ENCODE measurements at places on chromosomes 1 and 21.

GRCh38 chr1:52669696-52670095, 28.5 kb downstream of the COA7 start:
- no peak for DNase-seq

- DNase-seq, result no peak
These were observed 1.2 kb upstream of the SLC37A1 start for GRCh38 chr21:42512346-42513034.

DNA sequence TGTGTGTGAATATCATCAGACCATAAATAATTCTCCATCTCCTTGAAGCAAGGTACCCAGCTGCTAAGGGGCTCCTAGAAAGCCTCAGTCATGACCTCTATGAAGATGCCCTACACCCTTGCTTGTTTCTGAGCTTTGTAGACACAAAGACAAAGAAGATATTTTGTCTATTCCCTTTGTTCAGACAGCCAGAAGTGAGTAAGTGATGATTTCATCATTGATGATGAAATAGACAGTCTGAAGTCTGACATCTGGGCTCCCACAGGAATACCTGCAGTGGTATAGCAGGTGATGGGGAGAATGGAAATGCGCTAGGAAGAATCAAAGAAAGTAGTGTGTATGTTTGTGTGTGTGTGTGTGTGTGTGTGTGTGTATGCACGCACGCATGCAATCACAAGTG, 82.2 kb upstream of the DPT start:
- DNase-seq, result no peak

GRCh38 chr1:22320587-22321344, 130.9 kb upstream of the ZBTB40 start:
- no peak for DNase-seq

GRCh38 chr21:32383812-32384211, 9.0 kb downstream of the URB1 start:
- no peak for DNase-seq

DNA sequence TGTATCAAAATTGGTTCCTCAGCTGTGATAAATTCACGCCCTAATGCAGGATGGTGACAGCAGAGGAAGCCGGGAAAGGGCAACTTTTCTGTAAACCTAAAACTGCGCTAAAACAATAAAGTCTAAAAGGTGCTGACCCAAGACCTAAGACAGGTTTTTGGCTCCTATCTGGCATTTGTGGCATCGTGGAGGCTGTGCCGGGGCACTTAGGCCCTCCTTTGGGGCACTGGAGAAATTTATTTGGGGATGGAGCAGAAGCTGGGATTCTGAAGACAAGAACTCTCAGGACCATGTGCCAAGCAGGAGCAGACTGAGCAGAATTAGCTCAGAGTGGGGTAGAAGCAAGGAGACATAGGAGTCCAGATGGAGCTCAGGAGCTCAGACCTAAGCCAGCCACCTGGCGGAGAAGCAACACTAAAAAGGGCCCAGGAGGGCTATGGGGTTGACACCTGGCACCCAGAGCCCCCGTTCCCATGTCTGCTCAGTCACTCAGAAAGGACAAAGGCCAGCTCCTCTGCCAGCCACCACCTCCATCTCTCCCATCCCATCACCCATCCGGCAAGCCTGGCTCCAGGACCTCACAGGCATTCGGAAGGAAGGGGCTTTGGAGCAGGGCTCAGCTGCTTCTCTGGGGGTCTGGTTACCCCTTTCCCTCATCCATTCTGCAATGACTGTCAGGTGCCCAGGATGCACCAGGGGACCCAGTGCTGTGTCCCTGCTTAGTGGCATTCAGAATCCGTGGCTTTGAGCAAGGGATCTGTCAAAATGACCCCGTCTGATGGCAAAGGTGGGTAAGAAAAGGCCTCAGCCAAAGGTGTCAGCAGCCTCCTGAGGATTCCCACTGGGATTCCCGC, 347.7 kb downstream of the NPHP4 start:
- no peak for DNase-seq

GRCh38 chr1:197544130-197544529, 231.2 kb downstream of the DENND1B start:
- DNase-seq, result no peak

DNA sequence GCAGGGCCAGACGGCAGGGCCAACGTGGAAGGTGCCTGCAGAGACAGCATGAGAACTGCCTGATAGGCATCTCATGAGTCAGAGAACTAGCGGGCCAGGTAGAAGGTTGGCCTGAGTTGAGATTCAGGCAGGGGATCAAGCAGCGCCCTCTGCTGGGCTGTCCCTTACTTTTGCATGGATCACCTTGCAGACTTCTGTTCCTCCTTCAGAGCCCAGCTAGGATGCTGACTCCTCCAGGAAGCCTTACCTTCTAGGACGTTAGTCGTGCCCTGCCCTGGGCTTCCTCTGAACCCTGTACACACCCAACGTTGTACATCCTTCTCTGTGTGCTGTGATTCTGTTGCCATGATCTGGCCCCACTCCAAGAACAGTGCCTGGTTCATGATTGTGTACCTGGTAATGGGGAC, 231.3 kb upstream of the VAMP3 start:
- DNase-seq, result peak; percentile 27

DNA sequence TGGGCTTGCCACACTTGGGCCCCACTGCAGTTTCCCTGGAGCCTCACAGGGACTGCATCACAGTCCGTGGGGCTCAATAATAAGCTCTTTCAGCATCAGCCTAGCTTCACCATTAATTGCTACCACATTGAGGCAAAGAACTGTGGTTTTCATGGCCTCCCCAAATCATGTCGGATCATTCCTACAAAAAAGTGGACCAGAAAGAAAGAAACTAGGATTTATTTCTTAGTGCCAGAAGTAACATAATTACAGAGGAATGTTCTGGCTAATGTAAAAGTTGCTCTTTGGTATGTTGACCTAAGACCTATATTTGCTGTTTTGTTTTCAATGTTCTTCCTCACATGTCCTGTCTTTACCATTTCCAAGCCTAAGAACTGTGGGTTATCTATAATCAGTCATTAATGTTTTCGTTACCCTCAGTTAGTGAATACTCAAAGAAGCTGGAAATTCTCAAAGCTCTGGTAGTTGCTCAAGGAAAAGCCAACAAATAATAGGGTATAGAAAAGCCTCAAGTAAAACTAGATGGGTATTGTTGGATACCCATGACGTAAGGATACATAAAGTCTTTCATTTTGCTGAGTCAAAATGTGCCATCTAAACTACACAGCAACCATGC, 173.9 kb downstream of the LTN1 start:
- DNase-seq, result no peak

- no peak for DNase-seq
These were observed 90.0 kb downstream of the GPR88 start for GRCh38 chr1:100627936-100628335.

- DNase-seq, result no peak
These were observed 23.2 kb upstream of the PCBP3 start for GRCh38 chr21:45620201-45620923.

- peak; percentile 77 for DNase-seq
These were observed 41.0 kb downstream of the MYOM3 start for GRCh38 chr1:24070821-24071393.

DNA sequence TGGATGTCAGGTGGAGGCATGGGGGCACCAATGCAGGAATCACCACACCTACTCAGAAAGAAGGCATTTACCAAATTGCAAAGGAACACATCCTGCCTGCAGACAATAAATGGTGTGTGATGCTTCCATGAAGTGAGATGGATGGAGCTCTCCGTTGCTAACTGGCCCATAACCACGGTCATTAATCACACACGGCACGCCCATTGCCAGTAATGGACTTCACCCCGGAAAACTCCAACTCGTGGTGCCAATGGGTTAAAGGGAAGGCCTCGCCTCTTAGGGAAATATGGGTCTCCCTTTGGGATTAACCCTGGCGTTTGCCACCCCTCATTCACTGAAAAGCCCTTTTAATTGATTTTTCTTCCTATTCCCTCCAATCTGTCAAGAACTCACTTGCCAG, 443.1 kb upstream of the DAB1 start:
- no peak for DNase-seq

GRCh38 chr21:44880405-44881197, 7.1 kb upstream of the PTTG1IP start:
- peak; percentile 51 for DNase-seq

- peak; percentile 13 for DNase-seq
These were observed 13.1 kb downstream of the ZNF326 start for GRCh38 chr1:90007979-90008404.

DNA sequence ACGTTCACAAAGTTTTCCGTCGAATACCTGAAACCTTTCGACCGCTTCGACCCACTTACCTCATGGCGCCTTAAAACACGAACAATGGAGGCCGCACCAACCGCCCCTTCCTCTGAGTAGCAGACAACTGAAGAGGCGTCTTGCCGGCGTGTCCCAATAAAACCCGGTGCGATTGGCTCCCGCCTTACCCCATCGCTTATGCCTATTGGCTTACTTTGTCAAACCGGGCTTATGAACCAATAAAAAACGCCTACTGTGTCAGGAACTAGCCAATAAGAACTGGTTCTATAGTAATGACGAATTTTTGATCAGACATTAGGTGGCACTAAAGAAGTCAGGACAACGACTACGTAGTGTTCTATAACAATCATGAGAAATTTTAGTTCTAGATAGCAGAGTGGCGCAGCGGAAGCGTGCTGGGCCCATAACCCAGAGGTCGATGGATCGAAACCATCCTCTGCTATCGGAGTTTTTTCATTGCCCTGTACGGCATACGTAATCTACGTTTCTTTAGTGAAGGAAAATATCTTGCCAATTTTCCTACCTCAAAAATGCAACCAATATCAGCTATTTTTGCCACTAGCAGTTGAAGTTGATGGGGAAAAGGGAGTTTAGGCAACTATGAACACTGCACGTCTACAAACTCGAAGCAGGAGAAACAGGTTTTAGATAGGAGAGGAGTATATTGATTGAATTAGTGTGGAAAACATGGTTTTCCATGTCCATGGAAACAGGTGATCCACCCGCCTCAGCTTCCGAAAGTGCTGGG, at the start of gene ILF2:
Gene ILF2 (minus strand): TSS at position 135 of the 769 bp plus-strand sequence. CDS start 71 bp downstream, at position 64.
- DNase-seq, result peak; percentile 100

DNA sequence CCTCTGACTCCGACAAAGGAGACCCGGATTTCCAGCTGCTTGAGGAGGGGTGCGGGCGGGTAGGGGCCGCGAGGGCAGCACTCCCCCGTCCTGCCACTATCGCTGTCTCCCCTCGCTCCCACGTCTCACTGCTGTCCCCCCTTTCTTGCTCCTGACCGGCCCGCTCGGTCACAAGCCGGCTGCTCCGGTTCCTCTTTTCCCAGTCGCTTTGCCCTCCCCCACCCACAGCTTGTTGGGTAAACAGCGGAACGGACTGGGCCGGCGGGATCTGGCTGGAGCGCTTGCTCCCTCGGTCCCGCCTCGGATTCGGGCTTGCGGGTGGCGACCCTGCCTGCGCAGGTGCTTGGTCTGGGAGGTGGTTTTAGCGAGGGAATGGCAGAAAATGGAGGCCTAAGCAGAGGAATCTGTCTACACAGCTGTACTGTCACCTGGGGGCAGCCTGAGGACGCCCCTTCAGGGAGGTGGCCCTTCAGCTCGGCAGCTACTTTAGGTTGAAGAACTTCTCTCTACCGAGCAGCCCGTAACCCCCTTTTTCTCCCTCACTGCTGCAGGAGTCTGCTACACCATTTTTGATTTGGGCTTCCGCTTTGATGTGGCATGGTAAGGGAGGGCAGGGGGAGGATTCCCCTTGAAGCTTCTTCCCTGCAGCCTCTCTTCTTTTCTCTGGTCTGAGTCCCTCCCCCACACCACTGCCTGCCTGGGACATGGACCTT, 645 bp downstream of the ATP6V0B start:
- DNase-seq, result peak; percentile 37

- DNase-seq, result peak; percentile 69
These were observed 17.6 kb downstream of the FCRL4 start for GRCh38 chr1:157580179-157580827.

- DNase-seq, result no peak
These were observed 163.2 kb upstream of the CTTNBP2NL start for GRCh38 chr1:112232848-112233247.

GRCh38 chr1:15866721-15867201, 19.3 kb downstream of the SPEN start:
- DNase-seq, result no peak

- no peak for DNase-seq
These were observed 372.5 kb upstream of the C1orf174 start for GRCh38 chr1:4272568-4272967.

- DNase-seq, result peak; percentile 36
These were observed 493 bp upstream of the ELOA start for GRCh38 chr1:23742670-23743286.

DNA sequence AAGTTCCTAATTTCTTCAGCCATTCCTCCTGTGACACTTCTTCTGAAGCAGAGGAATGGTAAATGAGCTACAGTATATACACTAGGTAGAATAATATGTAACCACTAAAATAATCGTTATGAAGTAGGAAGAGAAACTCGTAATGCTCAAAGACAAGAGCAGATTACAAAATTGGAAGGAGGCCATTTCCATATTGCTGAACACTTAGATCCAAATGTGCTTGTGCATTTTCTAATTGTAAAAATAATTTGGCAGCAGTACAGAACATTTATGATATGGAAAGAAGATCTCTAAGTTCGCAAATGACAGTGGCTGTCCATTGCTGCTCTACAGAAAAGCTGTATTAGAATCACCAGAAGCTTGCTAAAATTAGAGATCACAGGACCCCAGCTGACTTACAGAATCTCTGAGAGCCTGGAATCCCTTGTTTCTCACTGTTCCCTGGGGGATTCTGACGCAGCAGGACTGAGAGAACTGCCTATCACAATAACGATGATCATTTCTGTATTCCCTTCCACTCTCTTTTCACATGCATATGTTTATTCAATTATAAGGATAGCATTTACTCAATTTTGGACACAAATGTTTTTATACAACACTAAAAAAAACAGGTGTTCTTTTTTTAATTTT, 242.1 kb downstream of the OMA1 start:
- DNase-seq, result no peak

DNA sequence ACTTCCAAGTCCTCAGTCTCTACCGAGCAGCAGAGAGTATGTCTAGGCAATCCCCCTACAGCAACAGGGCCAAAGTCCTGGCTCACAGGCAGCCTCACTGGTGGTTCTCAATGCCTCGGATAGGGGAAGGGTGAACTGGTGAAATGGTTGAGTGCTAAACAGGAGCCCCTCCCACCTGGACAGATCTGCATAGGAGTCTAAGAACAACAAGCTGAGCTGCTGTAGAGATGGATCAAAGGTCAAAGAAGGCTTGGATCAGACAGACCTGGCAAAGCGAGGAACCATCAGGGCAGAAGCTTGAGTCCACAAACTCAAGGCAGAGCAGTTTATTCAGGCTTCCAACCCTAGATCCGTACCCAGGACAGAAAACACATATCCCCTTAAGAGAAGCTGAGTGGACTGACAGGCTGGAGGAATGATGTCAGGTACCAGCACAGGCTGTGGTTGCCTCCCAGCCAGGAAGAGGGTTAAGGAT, 31.8 kb downstream of the RABIF start:
- no peak for DNase-seq

GRCh38 chr1:90502696-90503095, 214.4 kb downstream of the BARHL2 start:
- no peak for DNase-seq

- no peak for DNase-seq
These were observed 1.1 kb downstream of the HOOK1 start for GRCh38 chr1:59815892-59816291.

DNA sequence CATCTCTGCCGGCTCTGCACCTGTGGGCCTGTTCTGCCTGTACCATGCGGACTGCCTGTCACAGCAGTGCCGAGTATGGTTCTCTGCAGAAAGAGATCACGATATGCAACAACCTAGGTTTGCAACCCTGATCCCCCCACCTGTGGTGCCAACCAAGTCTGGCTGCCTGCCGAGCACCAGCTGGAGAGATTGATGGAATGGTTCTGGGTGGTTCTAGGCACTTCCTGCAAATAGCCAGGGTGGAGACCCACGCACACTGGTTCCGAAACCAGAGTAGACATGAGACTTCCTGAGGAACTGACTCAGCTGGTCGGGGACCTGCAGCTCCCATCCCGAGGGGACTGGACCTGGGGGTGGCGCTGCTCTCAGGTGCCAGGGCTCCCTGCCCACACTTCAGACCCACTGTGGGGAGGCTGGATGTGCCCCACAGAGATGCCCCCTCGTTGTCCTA, 5.4 kb downstream of the TPRG1L start:
- no peak for DNase-seq

All from hematopoietic multipotent progenitor cell treated with erythropoietin and hydrocortisone succinate and interleukin-3 and kit ligand, for 8 days (in vitro differentiated cells).